ENCODE measurements at places on chromosomes 2 and 18. TPM values are rescaled to one million over a fixed set of nuclear protein-coding genes. Genes with fewer than 3 reads are reported as not detected.

The EIF2AK3 gene
- total RNA-seq, result 49.0 TPM

The ZNF892 gene
- total RNA-seq, result 6.7 TPM

The TXNDC2 gene
- not detected for total RNA-seq

DNA sequence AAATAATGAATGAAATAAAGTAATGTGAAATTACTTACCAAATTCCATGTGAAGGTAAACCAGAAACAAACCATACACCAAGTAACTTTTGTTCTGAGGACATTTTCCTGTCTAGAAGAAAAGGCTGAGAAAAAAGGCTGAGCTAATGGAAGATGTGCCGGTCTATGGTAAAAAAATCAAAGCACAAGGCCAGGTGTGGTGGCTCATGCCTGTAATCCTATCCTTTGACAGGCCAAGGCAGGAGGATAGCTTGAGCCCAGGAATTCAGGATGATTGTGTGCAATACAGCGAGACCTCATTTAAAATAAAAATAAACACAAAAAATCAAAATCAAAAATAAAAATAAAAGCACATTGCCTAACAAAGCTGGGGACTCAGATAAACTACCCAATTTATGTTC lies 6.7 kb downstream of the ORC4 start:
- H3K4me1 ChIP-seq, result peaks cover 1% of the 10 kb centered on the region
- no peak for DNase-seq
- H3K4me3 ChIP-seq, result no peak overlapping the region

- DNase-seq, result peak; percentile 32
- H3K4me3 ChIP-seq, result peak overlapping the region; percentile 74
- H3K36me3 ChIP-seq, result no peaks in the 10 kb centered on the region
- peak overlapping the region; percentile 54 for H3K27ac ChIP-seq
Observed at GRCh38 chr2:88692187-88692586, 714 bp downstream of the RPIA start.

The CD8B gene
- 3.5 TPM for total RNA-seq

- H3K4me3 ChIP-seq, result no peak overlapping the region
- no peak for DNase-seq
- no peak overlapping the region for H3K27ac ChIP-seq
- H3K27me3 ChIP-seq, result peaks cover 13% of the 10 kb centered on the region
- H3K36me3 ChIP-seq, result no peaks in the 10 kb centered on the region
- H3K4me1 ChIP-seq, result no peaks in the 10 kb centered on the region
Observed at GRCh38 chr18:79386547-79386946, 9.2 kb upstream of the NFATC1 start.

- H3K27me3 ChIP-seq, result no peaks in the 10 kb centered on the region
- H3K27ac ChIP-seq, result no peak overlapping the region
- peaks cover 50% of the 10 kb centered on the region for H3K36me3 ChIP-seq
- DNase-seq, result no peak
Observed at GRCh38 chr2:37000318-37000717, 34.0 kb upstream of the STRN start.

DNA sequence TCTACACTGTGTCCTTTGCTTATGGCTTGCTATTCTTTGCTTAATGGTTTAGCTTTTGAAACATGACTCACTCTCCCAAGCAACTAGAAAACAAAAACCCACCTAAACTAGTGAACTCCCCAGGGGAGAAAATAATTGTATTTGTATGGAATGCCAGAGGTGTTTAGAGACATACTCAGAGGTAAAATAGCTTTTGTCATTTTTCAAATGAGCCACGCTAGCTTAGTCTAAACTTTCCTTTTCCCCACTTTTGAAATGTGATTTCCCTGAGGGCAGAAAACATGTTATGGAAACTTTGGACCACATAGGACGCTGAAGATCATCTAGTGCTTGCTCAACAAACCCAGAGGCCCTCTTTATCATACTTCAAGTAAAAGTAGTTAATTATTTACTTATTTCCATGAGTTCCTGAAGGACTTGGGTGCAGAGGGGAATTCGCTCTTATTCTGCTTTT lies 16.5 kb upstream of the CYTIP start:
- no peak overlapping the region for H3K4me3 ChIP-seq
- no peak for DNase-seq
- no peak overlapping the region for H3K27ac ChIP-seq
- H3K36me3 ChIP-seq, result no peaks in the 10 kb centered on the region
- no peaks in the 10 kb centered on the region for H3K27me3 ChIP-seq
- H3K4me1 ChIP-seq, result no peaks in the 10 kb centered on the region

DNA sequence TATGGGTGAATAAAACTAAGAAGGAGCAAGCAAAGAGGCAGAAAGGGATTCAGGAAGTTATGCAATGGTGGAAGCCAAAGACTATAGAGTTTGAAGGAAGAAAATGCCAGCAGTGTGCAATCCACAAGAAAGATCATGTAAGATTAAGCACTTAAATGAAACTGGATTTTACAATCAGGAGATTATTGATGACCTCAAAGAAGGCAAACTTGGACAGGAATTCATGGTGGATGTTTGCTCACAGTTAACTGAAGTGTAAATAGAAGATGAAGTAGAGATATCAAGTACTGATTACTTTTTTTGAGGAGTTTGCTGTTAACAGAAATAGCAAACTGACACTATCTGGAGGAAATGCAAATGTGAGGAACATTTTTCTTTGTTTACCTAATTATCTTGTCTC lies 308.9 kb downstream of the RND3 start:
- no peaks in the 10 kb centered on the region for H3K36me3 ChIP-seq
- no peaks in the 10 kb centered on the region for H3K27me3 ChIP-seq
- no peaks in the 10 kb centered on the region for H3K4me1 ChIP-seq
- H3K4me3 ChIP-seq, result no peak overlapping the region
- H3K27ac ChIP-seq, result no peak overlapping the region
- no peak for DNase-seq

DNA sequence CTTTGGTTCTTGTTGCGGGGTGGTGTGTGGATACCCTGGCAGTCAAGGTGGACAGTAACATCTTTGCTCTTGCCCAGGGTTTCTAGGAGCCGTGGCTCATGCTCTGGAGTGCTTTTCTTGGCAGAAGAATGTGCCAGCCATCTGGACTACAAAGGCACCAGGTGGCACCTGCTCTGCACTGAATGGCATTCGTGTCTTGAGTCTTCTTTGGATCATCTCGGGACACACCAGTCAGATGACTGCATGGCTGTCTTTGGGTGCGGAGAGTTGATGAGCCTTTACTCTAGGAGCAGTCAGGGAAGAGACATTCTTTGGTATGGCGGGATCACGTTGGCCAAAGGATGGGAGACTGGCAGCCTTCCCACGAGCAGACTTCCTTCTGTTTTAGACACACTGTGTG lies 104.1 kb upstream of the SEC11C start:
- no peaks in the 10 kb centered on the region for H3K27me3 ChIP-seq
- H3K4me1 ChIP-seq, result no peaks in the 10 kb centered on the region
- H3K4me3 ChIP-seq, result no peak overlapping the region
- DNase-seq, result no peak
- no peak overlapping the region for H3K27ac ChIP-seq

The CFAP221 gene
- total RNA-seq, result 8.0 TPM

DNA sequence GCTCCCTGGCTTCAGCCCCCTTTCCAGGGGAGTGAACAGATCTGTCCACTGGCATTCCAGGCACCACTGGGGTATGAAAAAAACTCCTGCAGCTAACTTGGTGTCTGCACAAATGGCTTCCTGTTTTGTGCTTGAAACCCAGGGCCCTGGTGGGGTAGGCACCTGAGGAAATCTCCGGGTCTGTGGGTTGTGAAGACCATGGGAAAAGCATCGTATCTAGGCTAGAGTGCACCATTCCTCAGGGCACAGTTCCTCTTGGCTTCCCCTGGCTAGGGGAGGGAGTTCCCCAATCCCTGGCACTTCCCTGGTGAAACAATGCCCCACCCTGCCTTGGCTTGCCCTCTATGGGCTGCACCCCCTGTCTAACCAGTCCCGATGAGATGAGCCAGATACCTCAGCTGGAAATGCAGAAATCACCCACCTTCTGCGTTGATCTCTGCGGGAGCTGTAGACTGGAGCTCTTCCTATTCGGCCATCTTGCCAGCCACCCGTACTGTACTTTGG lies 34.1 kb downstream of the TFPI start:
- H3K27ac ChIP-seq, result no peak overlapping the region
- H3K4me3 ChIP-seq, result no peak overlapping the region
- H3K4me1 ChIP-seq, result no peaks in the 10 kb centered on the region
- no peaks in the 10 kb centered on the region for H3K36me3 ChIP-seq

DNA sequence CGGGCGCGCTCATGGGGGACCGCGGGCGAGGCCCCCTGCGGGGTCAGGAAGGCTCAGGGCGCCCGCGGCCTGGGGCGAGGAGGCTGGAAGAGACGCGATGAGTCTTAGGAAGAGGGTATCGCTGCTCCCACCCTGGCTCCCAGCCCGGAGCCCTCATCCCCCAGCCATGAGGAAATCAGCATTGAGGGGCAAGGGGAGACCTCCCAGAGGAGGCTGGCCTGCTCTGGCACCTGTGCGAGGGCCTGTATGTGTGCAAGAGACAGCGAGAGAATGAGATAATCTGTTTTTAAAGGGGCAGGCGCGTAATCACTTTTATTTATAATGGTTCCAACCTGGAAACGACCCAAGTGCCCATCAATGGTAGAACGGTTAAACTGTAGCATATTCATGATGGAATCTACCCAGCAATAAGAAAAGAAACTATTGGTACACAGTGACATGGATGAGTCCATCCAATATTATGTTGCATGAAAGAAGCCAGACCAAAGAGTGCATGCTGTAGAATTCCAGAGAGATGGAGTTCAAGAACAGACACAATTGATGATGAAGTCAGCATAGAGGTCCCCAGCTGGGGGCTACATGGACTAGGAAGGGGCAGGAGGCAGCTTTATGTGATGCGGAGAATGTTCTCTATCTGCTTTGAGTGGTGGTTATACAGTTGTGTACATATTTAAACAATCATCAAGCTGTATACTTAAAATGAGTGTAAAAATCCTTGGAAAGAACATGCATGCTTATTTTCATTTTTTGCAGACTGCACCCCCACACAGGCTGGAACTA lies 14.4 kb downstream of the FBXO41 start:
- peaks cover 6% of the 10 kb centered on the region for H3K4me1 ChIP-seq
- no peak for DNase-seq
- no peak overlapping the region for H3K27ac ChIP-seq
- no peaks in the 10 kb centered on the region for H3K27me3 ChIP-seq
- H3K4me3 ChIP-seq, result no peak overlapping the region

The CCDC148 gene
- 8.3 TPM for total RNA-seq

- no peak overlapping the region for H3K4me3 ChIP-seq
- H3K27ac ChIP-seq, result no peak overlapping the region
- no peaks in the 10 kb centered on the region for H3K36me3 ChIP-seq
Observed at GRCh38 chr2:111227716-111228141, 107.0 kb downstream of the BCL2L11 start.

GRCh38 chr2:198017068-198017467 lies 212.7 kb downstream of the PLCL1 start:
- H3K36me3 ChIP-seq, result no peaks in the 10 kb centered on the region
- H3K4me1 ChIP-seq, result no peaks in the 10 kb centered on the region
- H3K27me3 ChIP-seq, result no peaks in the 10 kb centered on the region
- H3K4me3 ChIP-seq, result no peak overlapping the region

- peak; percentile 27 for DNase-seq
- no peaks in the 10 kb centered on the region for H3K27me3 ChIP-seq
- H3K36me3 ChIP-seq, result no peaks in the 10 kb centered on the region
Observed at GRCh38 chr2:59887366-59887765, 666.1 kb downstream of the BCL11A start.

The BIN1 gene
- 49.2 TPM for total RNA-seq

DNA sequence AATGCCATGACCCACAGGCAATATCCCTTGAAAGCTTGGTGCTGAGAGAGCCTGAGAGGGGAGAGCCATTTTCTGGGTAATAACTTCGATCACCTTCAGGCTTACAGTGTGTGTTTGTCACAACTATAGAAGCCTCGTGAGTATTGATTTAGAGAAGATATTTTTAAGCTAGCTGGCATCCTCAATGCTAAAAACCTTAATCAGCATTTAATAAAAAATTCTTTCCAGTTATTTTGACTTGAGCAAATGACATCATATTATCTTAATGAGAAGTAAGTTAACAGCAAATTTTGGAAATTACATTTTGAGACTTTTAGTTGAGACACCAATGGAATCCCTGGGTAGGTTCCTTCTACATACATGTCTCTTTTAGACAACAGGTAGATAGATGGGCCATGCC lies 283.7 kb downstream of the NYAP2 start:
- no peak overlapping the region for H3K4me3 ChIP-seq
- H3K4me1 ChIP-seq, result no peaks in the 10 kb centered on the region
- no peaks in the 10 kb centered on the region for H3K36me3 ChIP-seq
- H3K27ac ChIP-seq, result no peak overlapping the region

DNA sequence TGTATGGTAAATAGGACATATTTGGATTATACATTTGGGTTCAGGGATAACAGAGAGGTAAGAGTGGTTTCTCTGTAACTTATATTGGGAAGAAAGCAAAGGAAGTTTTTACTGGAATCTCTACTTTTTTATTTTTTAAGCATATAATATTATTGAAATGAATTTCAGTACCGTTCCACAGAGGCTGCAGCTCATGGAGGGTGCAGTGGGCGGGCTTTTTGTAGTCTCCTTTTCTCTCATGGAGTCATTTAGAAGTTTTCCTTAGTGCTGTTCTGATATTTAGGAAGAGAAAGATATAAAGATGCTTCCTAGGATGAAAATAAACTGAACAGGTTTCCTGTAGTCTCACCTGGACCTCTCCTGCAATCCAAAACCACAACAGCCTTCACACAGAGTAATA lies 1153.3 kb upstream of the TMEFF2 start:
- no peak for DNase-seq
- no peak overlapping the region for H3K27ac ChIP-seq
- no peaks in the 10 kb centered on the region for H3K4me1 ChIP-seq
- no peaks in the 10 kb centered on the region for H3K27me3 ChIP-seq
- H3K36me3 ChIP-seq, result no peaks in the 10 kb centered on the region

The PRSS56 gene
- total RNA-seq, result not detected

- no peak overlapping the region for H3K4me3 ChIP-seq
- H3K27ac ChIP-seq, result no peak overlapping the region
- H3K27me3 ChIP-seq, result no peaks in the 10 kb centered on the region
- no peaks in the 10 kb centered on the region for H3K4me1 ChIP-seq
Observed at GRCh38 chr2:16798472-16798871, 132.8 kb upstream of the CYRIA start.

- H3K4me1 ChIP-seq, result no peaks in the 10 kb centered on the region
- H3K27ac ChIP-seq, result no peak overlapping the region
- H3K4me3 ChIP-seq, result no peak overlapping the region
- DNase-seq, result no peak
Observed at GRCh38 chr2:25788457-25788856, 89.8 kb downstream of the ASXL2 start.

DNA sequence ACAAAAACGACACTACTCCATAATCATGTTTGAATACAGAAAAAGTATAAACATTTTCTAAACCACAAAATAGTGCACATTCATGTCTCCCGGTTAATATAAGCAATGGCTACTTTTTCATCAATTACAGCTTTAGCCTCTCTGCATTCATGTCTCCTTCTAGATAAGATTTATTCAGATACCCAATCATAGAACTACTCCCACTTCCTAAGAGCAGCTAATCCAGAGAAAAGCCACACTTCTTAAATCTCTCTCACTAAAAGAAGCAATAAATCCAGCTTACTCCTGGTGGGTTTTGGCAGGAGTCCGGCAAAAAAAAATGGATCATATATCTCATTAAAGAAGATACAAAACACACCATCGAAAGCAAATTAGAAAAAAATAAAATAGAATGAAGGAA lies 20.1 kb downstream of the DSEL start:
- no peaks in the 10 kb centered on the region for H3K36me3 ChIP-seq
- no peak overlapping the region for H3K4me3 ChIP-seq
- H3K4me1 ChIP-seq, result no peaks in the 10 kb centered on the region
- no peaks in the 10 kb centered on the region for H3K27me3 ChIP-seq

GRCh38 chr2:143468341-143468888 lies 339.2 kb downstream of the ARHGAP15 start:
- no peaks in the 10 kb centered on the region for H3K27me3 ChIP-seq
- no peaks in the 10 kb centered on the region for H3K4me1 ChIP-seq
- H3K36me3 ChIP-seq, result no peaks in the 10 kb centered on the region
- DNase-seq, result no peak
- no peak overlapping the region for H3K27ac ChIP-seq

Data from thyroid gland (tissue), 4 donors.